ENCODE measurements at places on chromosomes 12 and 14.

GRCh38 chr12:109870648-109871047 lies 9.7 kb downstream of the GLTP start:
- no peak for DNase-seq

GRCh38 chr12:50924439-50925341 lies 27.7 kb upstream of the HIGD1C start:
- DNase-seq = no peak

GRCh38 chr12:89984846-89985245 lies 276.2 kb upstream of the ATP2B1 start:
- DNase-seq = no peak

DNA sequence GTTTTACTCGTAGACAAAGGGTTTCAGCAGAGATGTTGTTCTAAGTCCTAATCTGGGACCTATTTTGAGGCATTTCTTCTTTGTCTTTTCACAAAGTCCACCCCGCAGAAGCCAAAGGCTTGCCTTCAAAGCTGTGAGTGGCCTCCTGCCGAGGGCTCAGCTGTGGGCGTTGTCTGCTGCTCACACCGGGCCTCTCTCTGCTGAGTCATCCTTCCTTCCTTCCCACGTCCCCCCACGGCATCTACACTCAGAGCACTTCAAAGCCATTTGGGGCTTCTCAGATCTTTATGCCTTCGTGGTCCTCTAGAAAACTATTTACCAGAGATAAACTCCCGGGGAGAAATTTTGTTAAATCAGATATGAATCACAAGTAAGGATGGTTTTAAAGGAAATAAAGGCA lies 115.9 kb upstream of the TMPO start:
- peak; percentile 51 for DNase-seq

DNA sequence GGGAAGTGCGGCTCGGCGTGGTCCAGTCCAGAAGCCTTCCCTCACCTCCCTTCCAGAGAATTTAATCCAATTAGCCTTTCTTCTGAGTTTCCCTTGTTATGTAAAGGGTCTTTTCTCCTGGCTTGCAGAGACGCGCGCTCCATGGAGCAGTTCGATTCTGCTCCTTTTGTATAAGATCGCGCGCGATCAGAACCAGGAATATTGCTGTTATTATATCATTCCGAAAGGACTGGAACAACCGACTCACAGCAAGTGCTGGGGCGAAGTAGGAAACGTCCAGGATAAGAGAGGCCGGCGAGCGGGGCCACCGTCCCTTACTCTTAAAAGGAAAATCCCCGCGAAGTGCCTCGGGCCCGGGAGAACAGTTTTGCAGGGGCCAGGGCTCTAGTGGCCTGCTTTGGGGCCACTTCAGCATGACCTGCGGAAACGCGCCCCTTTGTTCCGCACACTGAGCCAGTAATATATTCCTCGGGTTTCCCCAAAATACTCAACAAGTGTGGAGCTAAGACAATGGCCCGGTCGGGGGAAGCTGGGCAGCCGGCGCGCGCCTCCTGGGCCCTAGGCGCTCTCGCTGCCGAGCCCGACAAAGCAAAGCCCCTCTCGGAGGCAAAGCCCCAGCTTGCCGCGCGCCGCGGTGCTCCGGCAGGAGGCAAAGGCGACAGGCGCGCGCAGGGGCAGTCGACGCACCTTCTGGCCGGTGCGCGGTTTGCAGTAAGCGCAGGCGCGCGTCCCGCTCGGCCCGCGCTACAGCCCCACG lies 2.9 kb downstream of the RFX4 start:
- DNase-seq = no peak

GRCh38 chr12:56998981-56999380 lies 7.4 kb downstream of the ZBTB39 start:
- DNase-seq = no peak

DNA sequence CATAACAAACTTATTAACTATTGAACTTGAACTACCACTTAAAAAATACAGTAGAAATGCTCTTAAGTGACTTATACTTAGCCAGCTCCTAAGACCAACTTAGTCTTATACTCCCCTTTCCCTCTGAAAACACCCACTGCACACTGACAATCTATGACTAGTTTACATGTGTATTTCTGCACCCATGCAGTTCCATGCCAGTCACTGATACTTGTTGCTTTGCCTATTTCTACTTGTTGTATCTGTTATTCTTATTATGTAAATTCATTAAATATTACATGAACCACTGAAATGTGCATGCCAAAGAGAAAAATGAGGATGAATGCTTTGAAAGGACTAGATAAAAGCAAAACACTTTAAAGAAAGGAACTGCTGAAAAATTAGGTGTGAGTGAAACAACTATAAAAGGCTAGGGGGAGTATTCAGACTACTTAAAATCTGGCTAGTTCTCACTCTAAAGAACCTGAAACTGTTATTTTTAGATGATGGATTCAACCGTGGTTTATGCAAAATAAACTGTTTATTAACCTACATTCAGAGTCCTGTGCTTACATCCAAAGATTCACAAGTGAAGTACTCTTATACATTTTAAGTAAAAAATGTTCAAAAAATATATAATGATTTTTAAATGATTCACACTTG lies 74.7 kb downstream of the RPS6KA5 start:
- DNase-seq = no peak
